ENCODE measurements at places on chromosomes 7 and 10.

GRCh38 chr7:37831244-37831643 is 17.2 kb upstream of the NME8 start:
- DNase-seq, result no peak

GRCh38 chr10:106836933-106837663 is 327.4 kb downstream of the SORCS1 start:
- DNase-seq, result no peak

GRCh38 chr7:100441641-100442535 is 5.6 kb upstream of the PPP1R35 start:
- DNase-seq, result no peak

DNA sequence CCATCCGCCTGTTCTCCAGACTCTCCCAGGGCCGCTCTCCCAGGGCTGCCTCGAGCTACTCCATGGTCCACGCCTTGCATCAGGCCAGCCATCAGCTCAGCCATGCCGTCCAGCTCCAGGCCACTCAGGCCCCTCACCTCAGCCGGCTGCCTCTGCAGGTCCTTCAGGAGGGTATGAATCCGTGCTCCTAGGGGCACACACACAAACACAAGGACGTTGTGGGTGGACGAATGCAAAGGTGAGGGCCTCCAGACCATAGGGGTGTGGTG is 449.4 kb downstream of the PTPRN2 start:
- DNase-seq, result no peak

DNA sequence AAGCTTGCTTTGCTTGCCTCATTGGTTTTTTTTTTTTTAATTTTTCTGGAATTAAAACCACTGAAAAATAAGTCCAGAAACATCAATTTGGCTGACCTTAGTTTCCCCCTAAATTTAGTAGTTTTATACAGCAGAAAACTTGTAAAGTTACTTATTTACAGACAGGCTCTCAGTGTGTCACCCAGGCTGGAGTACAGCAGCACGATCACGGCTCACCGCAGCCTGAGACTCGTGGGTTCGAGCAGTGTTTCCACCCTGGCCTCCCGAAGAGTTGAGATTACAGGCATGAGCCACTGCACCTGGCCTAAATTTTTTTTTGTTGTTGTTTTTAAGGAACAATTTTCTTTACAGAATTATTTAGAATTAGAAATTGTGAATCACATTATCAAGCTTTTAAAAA is 250.5 kb downstream of the SDK1 start:
- DNase-seq, result no peak

DNA sequence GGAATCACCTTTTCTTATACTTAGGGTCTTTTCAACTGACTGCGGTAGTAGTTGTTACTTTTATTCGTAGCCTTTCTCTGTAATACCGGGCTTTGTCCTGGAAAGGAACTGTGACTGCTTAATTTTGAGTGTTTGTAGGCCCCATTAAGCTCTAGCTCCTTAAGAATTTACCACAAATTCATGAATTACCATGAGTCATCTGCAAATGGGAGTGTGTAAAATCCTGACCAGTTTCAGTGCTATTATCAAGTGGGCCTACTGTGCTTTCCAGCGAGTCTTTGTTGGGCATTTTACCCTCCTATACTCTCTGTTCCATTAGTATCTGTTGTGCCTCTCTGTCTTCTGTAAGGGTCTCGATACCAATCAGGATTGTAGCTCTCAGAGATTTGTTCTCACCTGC is 49.7 kb downstream of the ZMYND11 start:
- no peak for DNase-seq

GRCh38 chr7:157757776-157758467 is 421.1 kb downstream of the DNAJB6 start:
- no peak for DNase-seq

Data from activated CD4-positive, alpha-beta memory T cell treated with anti-CD3 and anti-CD28 coated beads for 36 hours (primary cell).